Hepatocyte (in vitro differentiated cells): ENCODE measurements at places on chromosomes 5 and 9. TPM values are rescaled to one million over a fixed set of nuclear protein-coding genes. Genes with fewer than 3 reads are reported as not detected.

GRCh38 chr5:119596046-119596445 is 33.3 kb upstream of the FAM170A start:
- DNase-seq: no peak

PCDHA9 gene
- 1.5 and 2.5 TPM in 2 replicates for total RNA-seq

- DNase-seq: peak; percentile 46
Measured at GRCh38 chr5:163269624-163270023, 167.8 kb upstream of the CCNG1 start.

GMCL2 gene
- not detected in 2 replicates for total RNA-seq

DNA sequence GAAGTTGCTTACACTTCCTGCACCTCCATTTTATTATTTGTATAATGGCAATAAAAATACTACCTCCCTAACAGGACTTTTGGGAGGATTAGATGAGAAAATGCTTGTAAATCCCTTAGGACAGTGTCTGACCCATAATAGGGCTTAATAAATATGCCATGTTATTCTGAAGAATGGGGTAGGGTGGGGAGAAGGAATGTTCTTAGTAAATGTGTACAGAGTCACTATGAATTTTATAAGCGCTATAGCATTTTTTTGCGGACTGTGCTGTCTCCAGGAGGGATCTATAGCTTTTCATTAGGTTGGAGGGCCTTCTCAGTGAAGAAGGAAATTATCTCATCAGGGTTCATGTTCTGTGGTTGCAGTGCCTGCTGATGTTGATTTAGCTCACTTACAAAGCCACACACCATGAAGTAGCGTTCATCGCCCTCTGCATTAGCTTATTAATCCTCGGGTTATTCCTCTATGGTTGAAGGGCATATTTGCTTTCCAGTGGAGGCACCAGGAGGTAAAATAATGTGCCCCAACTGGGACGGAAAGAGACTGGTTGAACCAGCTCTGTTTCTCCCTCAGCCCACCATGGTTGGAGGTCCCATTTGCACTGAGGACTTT is 497.1 kb downstream of the ARHGEF28 start:
- DNase-seq: no peak

GRCh38 chr9:36119476-36119875 is 17.1 kb upstream of the GLIPR2 start:
- DNase-seq: no peak

HAND1 gene
- 35.6 and 39.2 TPM in 2 replicates for total RNA-seq

DNA sequence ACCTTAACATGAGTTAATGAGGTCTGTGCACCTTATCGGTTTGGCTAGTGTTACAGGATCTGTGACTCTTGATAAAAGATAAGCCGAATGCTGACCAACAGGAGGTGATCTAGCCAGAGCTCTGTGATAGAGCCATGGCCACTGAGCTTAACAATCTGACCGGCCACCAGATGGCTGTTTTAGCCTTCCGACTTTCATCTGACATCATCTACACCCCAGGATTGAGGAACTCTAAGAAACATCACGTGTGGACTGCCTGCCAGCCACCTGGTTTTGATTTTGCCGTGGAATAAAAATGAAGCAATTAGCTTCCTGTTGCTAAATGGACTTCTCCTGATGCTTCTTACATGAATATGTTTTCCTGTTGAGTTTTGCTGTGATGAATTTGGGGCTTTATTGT is 281.3 kb downstream of the CEMIP2 start:
- peak; percentile 6 for DNase-seq

DNA sequence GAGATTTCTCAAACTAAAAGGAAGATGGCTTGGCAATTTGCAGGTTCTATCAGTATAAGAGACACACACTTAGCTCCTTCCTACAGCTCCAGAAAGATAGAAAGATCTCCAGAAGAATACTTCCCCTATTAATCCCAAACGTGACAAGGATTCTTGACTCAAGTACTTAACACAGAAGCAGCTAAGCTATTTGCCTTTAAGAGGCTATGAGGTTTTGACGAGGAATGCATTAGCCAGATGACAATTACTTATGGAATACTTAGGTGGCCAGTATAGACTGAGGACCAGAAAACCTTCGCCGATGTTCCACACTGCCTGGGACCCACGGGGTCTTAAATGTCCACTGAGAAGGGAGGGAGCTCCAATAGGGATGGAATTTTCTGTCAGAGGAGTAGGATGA is 340.5 kb upstream of the KIF2A start:
- DNase-seq: no peak

DNA sequence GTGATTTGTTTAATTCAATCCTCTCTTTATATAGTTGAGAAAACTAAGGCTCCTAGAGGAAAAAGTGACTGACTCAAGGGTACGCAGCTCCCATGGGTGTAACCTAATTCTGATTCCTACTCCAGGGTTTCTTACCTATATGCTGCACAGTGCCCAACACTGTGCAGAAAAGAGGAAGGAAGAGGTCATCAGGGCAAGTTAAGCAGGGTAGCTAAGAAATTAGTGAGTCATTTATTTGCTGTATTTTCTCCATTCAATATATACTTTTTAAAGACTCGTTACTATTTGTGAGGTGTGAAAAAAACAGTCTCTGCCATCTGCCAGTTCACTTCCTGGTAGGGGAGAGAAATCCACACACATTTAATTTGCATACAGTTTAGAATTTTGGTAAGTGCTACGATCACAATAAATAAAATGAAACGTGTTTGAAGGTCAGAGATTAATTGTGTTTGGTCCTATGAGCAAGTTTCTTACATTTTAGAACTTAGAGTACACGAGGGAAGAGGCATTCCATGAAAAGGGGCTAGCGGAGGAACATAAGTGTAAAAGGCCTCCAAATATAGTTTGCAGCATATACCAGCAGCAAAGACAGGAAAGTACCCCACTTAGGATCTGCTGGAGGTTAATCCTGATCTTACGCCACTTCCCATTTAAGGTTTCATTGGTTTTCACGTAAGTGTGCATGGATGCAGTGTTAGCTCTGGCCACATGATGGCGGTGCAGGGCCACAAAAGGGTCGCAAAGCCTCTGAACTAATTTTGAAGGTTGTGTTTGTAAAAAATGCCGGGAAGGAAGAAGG is 59.9 kb upstream of the TLR4 start:
- peak; percentile 74 for DNase-seq

ADGRD2 gene
- not detected in 2 replicates for total RNA-seq

- no peak for DNase-seq
Measured at GRCh38 chr5:893711-894110, 1.0 kb downstream of the TRIP13 start.

DNA sequence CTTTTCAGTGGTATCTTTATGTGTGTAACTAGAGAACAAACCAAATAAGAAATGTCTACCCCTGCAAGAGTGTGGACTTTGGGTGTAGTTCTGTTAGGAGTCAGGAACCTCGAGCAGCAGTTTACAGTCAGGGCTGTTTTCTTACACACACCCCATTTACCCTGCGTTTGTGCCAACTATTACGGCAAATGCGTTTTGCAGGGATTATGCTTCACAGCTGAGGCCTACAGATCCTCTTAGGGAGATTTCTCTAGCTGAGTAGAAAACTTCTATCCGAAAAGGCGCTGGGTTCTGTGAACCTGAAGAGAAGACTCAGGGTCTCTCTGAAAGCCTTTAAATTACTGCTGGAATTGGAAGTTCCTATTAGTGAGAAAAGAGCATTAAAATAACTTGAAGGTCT is 51.4 kb downstream of the ACER2 start:
- no peak for DNase-seq

IPO11 gene
- 18.3 and 24.2 TPM in 2 replicates for total RNA-seq

- peak; percentile 66 for DNase-seq
Measured at GRCh38 chr5:42840269-42840668, 28.6 kb upstream of the SELENOP start.

GRCh38 chr5:154401931-154402330 is 43.9 kb upstream of the SAP30L start:
- DNase-seq: no peak

DND1 gene
- total RNA-seq: 0.36 and 1.3 TPM in 2 replicates

GRCh38 chr9:32554107-32554506 is 1.7 kb upstream of the TOPORS start:
- no peak for DNase-seq

SLC34A3 gene
- 1.8 and 2.7 TPM in 2 replicates for total RNA-seq

ZFP2 gene
- total RNA-seq: 1.4 and 2.2 TPM in 2 replicates

GRCh38 chr9:90451804-90452203 is 190.8 kb downstream of the DIRAS2 start:
- no peak for DNase-seq

ARPC5L gene
- 40.3 and 44.0 TPM in 2 replicates for total RNA-seq

ESM1 gene
- 2.2 and 2.6 TPM in 2 replicates for total RNA-seq

DNA sequence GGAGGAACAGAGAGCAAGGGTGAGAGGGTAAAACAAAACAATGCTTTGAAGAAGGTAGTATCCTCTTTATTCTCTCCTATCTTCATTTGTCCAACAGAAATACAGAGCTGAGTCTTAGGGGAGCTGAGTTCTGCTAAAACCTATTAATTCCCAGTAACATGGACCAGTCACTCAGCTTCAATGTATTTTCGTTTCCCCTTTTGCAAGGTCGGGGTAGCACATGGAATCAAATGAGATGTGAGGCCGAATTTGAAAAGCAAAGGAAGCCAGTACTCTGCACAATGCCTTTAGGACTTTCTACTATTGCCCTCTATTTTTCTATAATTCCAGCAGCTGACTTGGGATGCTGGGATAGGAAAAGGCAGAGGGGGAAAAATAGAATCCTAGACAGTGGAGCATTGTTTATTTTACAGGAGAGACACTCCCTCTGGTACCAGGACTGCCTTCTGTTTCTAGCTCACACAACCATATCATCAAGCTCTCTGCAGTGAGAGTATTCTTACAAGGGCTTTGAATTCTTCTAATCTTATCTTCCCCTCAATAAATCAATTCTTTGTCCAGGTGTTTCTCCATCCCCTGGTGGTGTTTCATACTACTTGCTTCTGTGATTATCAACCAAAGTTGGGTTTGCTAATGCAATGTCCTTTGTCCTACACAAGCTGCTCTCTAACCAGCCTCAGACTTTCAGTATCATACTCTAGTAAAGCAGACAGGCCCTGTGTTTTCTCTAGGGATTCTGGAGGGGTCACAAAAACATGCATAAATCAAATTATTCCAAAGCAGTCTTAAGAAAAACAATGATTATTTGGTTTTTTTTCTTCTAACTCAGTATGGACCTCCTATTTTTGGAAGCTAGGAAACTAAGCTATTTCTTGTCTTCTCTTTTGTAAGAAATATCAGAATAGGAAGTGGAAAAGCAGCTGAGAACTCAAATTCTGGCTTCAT is 341.5 kb downstream of the OSTF1 start:
- peak; percentile 35 for DNase-seq

- no peak for DNase-seq
Measured at GRCh38 chr9:3391414-3391813, 134.4 kb downstream of the RFX3 start.

OSMR gene
- 17.6 and 19.4 TPM in 2 replicates for total RNA-seq

LCN15 gene
- 1.5 and 35.9 TPM in 2 replicates for total RNA-seq

DNA sequence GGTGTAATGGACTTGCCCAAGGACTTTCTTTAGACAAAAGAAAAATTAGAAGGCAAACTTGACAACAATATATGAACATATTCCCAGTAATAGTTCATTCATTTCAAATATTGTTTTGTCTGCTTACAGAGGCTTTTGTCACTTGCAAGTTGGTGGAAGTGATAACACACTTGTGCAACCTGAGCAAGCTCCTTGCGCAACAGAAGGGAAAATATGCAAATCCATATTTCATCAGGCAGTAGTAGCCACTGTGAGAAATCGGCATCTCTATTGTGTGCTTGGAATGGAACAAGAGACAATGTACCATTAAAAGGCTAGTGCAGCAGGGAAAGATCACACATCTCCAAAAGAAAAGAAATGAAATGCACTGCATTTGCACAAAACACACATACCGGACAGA is 125.3 kb upstream of the RASEF start:
- DNase-seq: no peak

DNA sequence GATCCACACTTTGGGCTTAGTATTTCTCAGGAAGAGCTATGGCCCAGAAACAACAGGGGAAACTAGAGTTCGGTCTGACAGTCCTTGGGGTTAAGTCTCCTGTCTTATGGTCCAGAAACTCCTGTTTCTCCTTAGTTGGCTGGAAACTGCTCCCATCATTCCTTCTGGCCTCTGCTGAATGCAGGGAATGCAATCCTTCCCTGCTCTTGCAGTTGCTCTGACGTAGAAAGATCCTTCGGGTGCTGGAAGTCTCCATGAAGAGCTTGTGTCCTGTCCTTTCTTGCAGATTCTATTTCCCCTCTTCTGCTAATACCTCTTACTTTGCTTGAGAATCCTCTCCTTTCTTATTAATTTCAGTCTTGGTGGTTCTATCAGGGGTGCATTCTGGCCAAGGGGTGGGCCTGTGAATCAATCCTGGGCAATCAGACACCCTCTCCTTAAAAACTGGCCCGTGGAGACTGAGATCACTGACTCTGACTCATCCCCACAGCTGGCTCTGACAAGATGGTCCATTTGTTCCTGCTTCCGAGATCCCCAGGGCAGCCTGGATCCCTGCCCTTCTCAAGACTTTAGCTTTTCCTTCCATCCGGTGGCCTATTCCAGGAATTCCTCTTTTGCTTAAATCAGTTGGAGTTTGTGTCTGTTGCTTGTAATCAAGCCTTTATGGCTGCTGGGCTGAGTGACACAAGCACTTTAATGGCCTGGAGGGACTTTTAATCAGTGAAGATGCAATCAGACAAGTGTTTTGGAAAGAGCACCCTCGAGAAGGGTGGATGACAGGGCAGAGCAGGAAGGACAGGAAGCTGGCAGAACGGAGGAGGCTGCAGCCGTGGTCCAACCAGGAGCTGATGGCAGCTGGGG is 23.7 kb downstream of the PTGS1 start:
- no peak for DNase-seq

- no peak for DNase-seq
Measured at GRCh38 chr9:108991479-108991878, 21.8 kb downstream of the CTNNAL1 start.

GRCh38 chr9:93676310-93677047 is 100.1 kb downstream of the PHF2 start:
- no peak for DNase-seq

RNF180 gene
- total RNA-seq: 4.4 and 4.7 TPM in 2 replicates
